ENCODE measurements at places on chromosomes 4 and X.

- DNase-seq, result no peak
These were observed 62.5 kb downstream of the BANK1 start for GRCh38 chr4:101853028-101853427.

- no peak for DNase-seq
These were observed 16.5 kb downstream of the TMPRSS11E start for GRCh38 chr4:68463796-68464195.

- DNase-seq, result no peak
These were observed 42.8 kb downstream of the BRWD3 start for GRCh38 chrX:80766916-80767315.

GRCh38 chr4:130478406-130478805, 1382.5 kb downstream of the C4orf33 start:
- no peak for DNase-seq

DNA sequence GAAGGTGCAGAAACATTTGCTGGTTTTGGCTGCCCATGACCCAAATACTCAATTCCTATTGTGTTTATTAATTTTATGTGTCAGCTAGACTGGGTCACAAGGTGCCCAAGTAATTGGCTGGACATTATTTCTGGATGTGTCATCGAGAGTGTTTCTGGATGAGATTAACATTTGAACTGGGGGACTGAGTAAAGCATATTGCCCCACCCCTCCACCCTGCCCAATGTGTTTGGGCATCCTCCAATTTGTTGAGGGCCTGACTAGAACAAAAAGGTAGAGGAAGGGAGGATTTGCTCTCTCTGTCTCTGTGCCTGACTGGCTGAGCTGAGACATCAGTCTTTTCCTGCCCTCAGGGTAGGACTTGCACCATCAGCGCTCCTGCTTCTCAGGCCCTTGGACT, 29.7 kb upstream of the LCORL start:
- no peak for DNase-seq

DNA sequence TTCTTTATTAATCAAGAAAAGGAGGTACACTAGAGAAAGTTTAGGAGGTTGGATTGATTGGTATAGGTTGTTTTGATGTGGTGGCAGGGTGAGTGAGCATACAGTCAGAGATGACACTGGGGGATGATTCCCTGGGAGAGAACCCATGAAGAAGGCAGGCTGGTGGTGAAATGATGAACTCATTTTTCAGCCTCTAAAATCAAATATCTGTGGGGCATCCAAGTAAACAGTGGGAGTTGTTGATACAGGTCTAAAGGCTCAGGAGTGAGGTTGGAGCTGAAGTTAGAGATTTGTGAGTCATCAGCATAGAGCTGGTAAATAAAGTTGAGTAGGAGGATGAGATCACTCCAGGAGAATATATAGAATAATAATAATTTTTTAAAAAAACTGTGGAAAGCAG, 10.0 kb upstream of the AP1S2 start:
- DNase-seq, result no peak

DNA sequence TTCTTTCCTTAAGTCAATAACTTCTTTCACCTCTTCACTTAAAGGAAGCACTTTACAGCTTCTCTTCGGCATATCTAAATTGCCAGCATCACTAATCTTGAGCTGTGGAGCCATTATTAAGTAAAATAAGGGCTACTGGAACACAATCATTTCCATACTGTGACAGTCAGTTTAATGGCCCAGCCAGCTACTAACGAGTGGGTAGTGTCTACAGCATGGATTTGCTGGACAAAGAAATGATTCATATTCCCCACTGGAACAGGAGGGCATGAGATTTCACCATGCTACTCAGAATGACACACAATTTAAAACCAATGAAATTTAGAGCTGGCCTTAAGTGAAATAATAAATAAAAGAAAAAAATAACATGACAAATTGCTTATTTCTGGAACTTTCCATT, 72.1 kb downstream of the DDIT4L start:
- DNase-seq, result no peak

All from hippocampal formation (tissue), 2 donors.